Cortex of kidney (tissue), 1 donor: ENCODE measurements at places on chromosomes 2 and 18.

DNA sequence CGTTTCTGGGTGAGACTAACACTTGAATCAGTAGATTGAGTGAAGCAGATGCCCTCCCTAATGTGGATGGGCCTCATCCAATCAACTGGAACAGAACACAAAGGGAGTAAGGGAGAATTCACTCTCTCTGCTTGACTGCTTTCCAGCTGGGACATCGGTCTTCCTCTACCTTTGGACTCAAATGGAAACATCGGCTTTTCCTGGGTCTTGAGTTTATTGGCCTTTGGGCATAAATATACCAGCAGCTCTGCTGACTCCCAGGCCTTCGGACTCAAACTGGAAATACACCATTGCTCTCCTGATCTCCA is 311.6 kb downstream of the STK39 start:
- no peak for DNase-seq

GRCh38 chr2:135985826-135986393 is 484 bp upstream of the DARS1 start:
- no peak for DNase-seq

GRCh38 chr2:189751080-189751658 is 11.4 kb downstream of the OSGEPL1 start:
- DNase-seq: no peak

GRCh38 chr2:233079953-233080835 is 20.1 kb downstream of the INPP5D start:
- DNase-seq: no peak

DNA sequence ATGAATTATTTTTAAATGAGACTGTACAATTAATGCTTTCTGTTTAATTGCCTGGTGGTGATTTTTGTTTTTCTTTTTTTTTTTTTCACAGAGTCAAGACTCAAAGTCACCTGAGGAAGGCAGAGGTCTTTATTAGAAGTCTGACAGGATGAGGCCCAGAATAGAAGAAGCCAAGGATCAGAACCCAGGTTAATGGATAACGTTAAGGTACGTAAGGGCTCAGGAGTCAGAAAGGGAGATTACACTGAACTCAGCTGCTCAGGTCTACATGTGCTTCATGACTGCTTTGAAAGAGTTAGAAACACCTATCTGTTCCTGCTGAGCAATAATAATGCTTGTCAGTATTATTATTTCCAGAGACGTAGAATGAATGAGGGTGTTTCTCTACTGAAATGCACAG is 196.5 kb downstream of the LRATD1 start:
- DNase-seq: no peak

GRCh38 chr18:25326361-25326952 is 25.5 kb downstream of the ZNF521 start:
- DNase-seq: no peak

GRCh38 chr2:226137201-226137811 is 662.3 kb downstream of the IRS1 start:
- no peak for DNase-seq

- DNase-seq: no peak
Observed at GRCh38 chr18:62788876-62789275, 73.5 kb downstream of the PHLPP1 start.

DNA sequence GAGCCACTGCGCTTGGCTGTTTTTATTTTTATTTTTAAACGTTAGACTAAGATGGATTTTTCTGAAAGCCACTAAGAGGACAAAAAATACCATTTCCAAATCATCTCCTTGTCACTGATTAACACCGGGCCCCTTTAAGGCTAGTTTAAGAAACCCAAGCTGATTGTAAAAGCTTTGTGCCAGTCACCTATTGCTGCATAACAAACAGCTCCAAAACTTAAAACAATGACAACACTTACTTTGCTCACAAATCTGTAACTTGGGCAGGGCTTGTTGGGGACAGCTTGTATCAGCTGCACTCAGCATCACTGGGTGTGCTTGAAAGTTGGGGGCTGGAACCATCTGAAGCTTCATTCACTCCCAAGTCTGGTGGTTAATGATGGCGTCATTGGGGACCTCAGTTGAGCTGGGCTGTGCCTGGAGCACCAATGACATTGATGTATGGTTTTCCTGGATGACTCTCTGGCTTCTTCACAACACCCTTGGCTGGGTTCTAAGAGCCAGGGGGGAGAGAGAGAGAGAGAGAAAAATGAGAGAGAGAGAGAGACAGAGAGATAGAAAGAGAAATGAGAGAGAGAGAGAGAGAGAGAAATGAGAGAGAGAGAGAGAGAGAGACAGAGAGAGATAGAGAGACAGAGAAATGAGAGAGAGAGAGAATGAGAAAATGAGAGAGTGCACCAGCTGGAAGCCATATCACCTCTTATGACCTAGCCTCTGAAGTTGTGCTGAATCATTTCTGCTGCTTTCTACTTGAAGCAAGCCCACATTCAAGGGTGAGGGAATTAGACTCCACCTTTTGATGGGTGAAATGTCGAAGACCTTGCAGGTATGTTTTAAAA is 26.0 kb upstream of the ATG16L1 start:
- DNase-seq: no peak

DNA sequence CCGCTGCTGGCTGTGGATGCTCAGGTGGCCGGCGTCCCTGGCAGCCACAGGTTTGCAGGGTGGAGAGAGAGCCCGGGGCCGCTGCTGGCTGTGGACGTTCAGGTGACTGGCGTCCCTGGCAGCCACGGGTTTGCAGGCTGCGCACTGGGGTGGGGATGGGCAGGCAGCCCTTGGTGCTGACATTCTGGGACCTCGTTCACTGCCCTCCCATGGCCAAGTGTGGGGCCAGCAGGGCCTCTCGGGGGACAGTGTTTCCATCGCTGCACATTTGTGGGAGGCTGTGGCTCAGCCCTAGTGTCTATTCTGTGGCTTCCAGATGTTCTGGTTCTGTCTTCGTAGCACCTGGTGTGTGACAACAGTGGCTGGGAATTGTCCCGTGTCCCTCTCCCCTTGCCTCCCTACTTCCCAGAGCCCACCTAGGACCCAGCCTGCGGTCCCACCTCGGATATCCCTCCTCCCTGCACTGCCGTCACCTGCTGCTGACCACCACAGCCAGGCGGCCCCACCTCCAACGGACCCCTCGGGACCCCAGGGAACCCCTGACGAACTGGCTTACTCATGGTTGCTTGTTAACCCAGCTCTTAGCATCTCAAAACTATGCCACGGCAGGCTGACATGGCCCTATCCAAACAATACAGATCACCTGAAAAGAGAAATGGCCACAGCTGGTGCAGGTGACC is 915 bp downstream of the CROCC2 start:
- no peak for DNase-seq

DNA sequence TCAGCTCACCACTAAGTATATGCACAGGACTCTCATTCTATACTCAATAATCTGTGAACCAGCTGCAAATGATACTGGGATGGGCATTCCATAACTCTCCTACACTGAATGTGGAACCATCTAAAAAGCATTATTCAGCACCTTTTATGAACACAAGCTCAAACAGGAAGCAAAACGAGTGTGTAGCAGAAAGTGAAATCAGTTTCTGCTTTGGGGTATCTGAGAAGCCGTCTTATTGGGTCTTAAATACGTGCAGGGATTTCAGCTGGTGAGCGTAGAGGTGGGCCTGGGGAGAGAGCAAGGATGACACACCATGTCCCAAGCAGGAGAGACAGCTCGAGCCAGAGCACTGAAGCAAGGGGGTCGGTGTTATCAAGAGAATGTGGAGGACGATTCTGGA is 120.0 kb upstream of the TTN start:
- no peak for DNase-seq

GRCh38 chr2:11200651-11201050 is 45.4 kb downstream of the SLC66A3 start:
- no peak for DNase-seq

- DNase-seq: no peak
Observed at GRCh38 chr2:183521911-183522310, 397.7 kb downstream of the NUP35 start.

DNA sequence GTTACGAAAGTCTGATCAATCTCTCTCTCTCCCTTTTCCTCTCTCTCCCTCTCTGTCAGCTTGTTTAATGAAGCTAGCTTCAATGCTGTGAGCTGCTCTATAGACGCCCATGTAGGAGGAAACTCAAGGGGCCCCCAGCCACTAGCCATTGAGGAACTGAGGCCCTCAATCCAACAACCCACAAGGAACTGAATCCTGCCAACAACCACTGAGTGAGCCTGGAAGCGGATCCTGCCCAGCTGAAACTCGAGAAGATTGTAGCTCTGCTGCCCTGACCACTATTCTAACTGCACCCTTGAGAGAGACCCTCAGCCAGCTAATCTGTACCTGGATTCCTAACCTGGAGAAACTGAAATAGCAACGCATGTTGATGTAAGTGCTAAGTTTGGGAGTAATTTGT is 129.2 kb downstream of the BCL11A start:
- DNase-seq: no peak

DNA sequence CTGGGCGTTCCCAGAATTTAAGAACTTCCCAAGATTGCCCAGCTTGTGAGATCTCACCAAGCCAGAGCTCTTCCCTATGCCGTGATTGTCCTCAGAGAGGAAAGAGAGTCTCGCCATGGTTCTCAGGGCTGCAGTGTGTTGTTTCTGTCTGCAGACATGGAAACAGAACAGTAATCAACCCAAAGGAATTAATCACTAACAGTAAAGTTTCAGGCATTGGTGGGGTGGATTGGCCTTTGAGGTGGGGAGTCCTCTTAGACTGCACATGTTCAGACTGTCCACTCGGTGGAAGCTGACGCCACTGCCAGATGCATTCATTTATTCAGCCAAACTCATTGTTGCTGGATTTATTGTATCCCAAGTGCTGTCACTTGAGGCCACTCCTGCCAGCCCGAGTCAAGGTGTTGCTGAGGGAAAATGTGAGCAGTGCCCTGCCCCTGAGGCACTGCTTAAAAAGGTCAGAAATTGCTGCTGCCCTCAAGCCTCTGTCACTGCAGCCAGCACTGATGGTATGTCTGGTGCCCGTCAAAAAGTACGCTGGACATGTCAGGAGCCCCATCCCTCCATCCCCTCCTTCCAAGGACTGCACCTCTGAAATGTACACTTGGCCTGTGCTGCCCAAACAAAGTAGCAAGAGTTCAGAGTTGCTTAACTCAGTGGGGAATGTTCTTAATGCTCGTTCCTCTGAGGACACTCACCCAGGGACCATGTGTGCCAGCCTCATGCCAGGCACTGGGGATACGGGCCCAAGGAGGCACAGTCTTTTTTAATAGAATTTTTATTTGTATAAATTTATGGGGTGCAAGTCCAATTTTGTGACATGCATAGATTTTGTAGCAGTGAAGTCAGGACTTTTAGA is 201.0 kb downstream of the GLI2 start:
- DNase-seq: no peak

GRCh38 chr18:2714140-2714539 is 58.6 kb downstream of the SMCHD1 start:
- no peak for DNase-seq

DNA sequence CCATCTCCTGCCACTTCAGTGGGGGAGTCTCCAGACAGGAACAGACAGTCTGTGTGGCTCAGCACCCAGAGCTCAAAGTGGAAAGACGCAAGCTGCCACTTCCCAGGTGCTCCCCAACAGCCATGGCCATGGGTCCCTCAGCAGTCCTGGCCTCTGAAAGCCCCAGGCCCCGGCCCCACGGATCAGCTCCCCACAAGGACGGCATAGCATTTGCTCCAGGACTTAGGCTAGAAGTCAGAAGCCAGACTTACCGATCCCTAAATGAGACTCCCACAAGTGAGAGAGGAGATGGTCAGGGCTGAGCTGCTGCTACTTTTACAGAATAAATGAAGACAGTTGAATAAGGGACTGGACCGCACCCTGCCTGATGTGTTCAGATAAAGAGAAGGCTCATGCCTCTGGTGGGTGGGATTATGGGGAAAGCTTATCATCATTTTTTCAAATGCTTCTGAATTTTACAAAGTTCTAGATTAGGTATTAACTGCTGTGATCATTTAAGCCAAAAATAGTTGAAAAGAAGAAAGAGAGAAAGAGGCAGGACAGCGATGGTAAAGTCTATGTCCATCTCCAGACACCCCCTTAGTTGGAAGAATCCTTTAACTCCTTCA is 50.5 kb downstream of the ADD2 start:
- DNase-seq: no peak
